ENCODE measurements at places on chromosomes 11 and 22. TPM values are rescaled to one million over a fixed set of nuclear protein-coding genes. Genes with fewer than 3 reads are reported as not detected.

HBG1 gene
- total RNA-seq = not detected

- no peak overlapping the region for H3K4me3 ChIP-seq
- H3K27ac ChIP-seq = no peak overlapping the region
- peaks cover 10% of the 10 kb centered on the region for H3K27me3 ChIP-seq
- H3K36me3 ChIP-seq = no peaks in the 10 kb centered on the region
Observed at GRCh38 chr11:71325418-71326327, 73.3 kb upstream of the SHANK2 start.

- DNase-seq = no peak
- H3K36me3 ChIP-seq = no peaks in the 10 kb centered on the region
- H3K4me3 ChIP-seq = no peak overlapping the region
- H3K27ac ChIP-seq = no peak overlapping the region
- peaks cover 5% of the 10 kb centered on the region for H3K27me3 ChIP-seq
Observed at GRCh38 chr11:125224391-125225021, 60.0 kb downstream of the PKNOX2 start.

GRCh38 chr22:36465232-36466021 lies 16.0 kb downstream of the TXN2 start:
- H3K4me1 ChIP-seq = peaks cover 20% of the 10 kb centered on the region
- peaks cover 6% of the 10 kb centered on the region for H3K36me3 ChIP-seq
- H3K4me3 ChIP-seq = no peak overlapping the region
- H3K27ac ChIP-seq = no peak overlapping the region
- no peaks in the 10 kb centered on the region for H3K27me3 ChIP-seq

Data from activated CD4-positive, alpha-beta memory T cell treated with anti-CD3 and anti-CD28 coated beads for 36 hours (primary cell).